Activated CD4-positive, alpha-beta T cell treated with anti-CD3 and anti-CD28 coated beads, Interleukin-2, amount 10 ng/mL, durations not matched to agents 24 days and 14 days (primary cell): ENCODE measurements at places on chromosomes 3 and 15. TPM values are rescaled to one million over a fixed set of nuclear protein-coding genes. Genes with fewer than 3 reads are reported as not detected.

The AHSG gene
- total RNA-seq: not detected in 2 replicates

The TEX55 gene
- total RNA-seq: not detected in 2 replicates

The VGLL3 gene
- not detected in 2 replicates for total RNA-seq

The AMIGO3 gene
- 0.21 TPM in 1 of 2 replicates, not detected in the other for total RNA-seq

The KCNMB2 gene
- total RNA-seq: not detected in 2 replicates

The LMAN1L gene
- total RNA-seq: 0.33 and 0.36 TPM in 2 replicates

The KY gene
- total RNA-seq: not detected in 2 replicates

The TEX9 gene
- 0.35 and 1.6 TPM in 2 replicates for total RNA-seq

The ABHD5 gene
- 19.0 and 19.5 TPM in 2 replicates for total RNA-seq

The CAMK2N2 gene
- total RNA-seq: 0.14 TPM in 2 replicates

The NDN gene
- 3.1 and 3.6 TPM in 2 replicates for total RNA-seq

GRCh38 chr3:184238246-184238818 is 8.9 kb downstream of the VWA5B2 start:
- H3K4me1 ChIP-seq: no peaks in the 10 kb centered on the region
- no peak overlapping the region for H3K27ac ChIP-seq
- H3K27me3 ChIP-seq: peaks cover 3% of the 10 kb centered on the region
- DNase-seq: no peak
- peaks cover 11% of the 10 kb centered on the region for H3K36me3 ChIP-seq

GRCh38 chr3:134084242-134084950 is 54.7 kb upstream of the SLCO2A1 start:
- no peak overlapping the region for H3K27ac ChIP-seq
- H3K4me3 ChIP-seq: no peak overlapping the region
- H3K27me3 ChIP-seq: no peaks in the 10 kb centered on the region
- no peak for DNase-seq
- H3K4me1 ChIP-seq: no peaks in the 10 kb centered on the region

DNA sequence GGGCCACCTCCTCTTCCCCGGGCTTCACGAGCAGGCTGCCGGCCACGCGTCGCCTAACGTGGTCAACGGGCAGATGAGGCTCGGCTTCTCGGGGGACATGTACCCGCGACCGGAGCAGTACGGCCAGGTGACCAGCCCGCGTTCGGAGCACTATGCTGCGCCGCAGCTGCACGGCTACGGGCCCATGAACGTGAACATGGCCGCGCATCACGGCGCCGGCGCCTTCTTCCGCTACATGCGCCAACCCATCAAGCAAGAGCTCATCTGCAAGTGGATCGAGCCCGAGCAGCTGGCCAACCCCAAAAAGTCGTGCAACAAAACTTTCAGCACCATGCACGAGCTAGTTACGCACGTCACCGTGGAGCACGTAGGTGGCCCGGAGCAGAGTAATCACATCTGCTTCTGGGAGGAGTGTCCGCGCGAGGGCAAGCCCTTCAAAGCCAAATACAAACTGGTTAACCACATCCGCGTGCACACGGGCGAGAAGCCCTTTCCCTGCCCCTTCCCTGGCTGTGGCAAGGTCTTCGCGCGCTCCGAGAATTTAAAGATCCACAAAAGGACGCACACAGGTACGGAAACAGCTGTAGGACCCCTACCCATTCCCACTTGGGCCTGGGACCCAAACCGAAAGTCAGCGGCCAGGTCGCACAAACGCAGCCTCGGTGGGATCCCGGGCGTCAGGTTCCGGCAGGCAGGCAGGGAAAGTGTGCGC is 1.5 kb downstream of the ZIC1 start:
- peak overlapping the region; percentile 71 for H3K27ac ChIP-seq
- H3K36me3 ChIP-seq: peaks cover 21% of the 10 kb centered on the region
- DNase-seq: peak; percentile 61
- H3K4me1 ChIP-seq: peaks cover 19% of the 10 kb centered on the region
- peaks cover 78% of the 10 kb centered on the region for H3K27me3 ChIP-seq

- no peaks in the 10 kb centered on the region for H3K36me3 ChIP-seq
- peaks cover 2% of the 10 kb centered on the region for H3K27me3 ChIP-seq
- H3K27ac ChIP-seq: no peak overlapping the region
These were observed 125.6 kb upstream of the ROPN1 start for GRCh38 chr3:124117486-124117885.

GRCh38 chr3:66098436-66098835 is 59.7 kb upstream of the MAGI1 start:
- no peaks in the 10 kb centered on the region for H3K4me1 ChIP-seq
- H3K27me3 ChIP-seq: peaks cover 2% of the 10 kb centered on the region
- H3K27ac ChIP-seq: no peak overlapping the region
- no peak for DNase-seq
- H3K36me3 ChIP-seq: no peaks in the 10 kb centered on the region

GRCh38 chr15:100306098-100306497 is 35.7 kb downstream of the ADAMTS17 start:
- no peak for DNase-seq
- peaks cover 4% of the 10 kb centered on the region for H3K4me1 ChIP-seq
- H3K27ac ChIP-seq: no peak overlapping the region
- peaks cover 3% of the 10 kb centered on the region for H3K27me3 ChIP-seq
- no peak overlapping the region for H3K4me3 ChIP-seq

- H3K36me3 ChIP-seq: no peaks in the 10 kb centered on the region
- H3K27ac ChIP-seq: no peak overlapping the region
- peaks cover 9% of the 10 kb centered on the region for H3K27me3 ChIP-seq
- no peak overlapping the region for H3K4me3 ChIP-seq
- no peaks in the 10 kb centered on the region for H3K4me1 ChIP-seq
These were observed 27.7 kb downstream of the C15orf39 start for GRCh38 chr15:75229191-75230015.

DNA sequence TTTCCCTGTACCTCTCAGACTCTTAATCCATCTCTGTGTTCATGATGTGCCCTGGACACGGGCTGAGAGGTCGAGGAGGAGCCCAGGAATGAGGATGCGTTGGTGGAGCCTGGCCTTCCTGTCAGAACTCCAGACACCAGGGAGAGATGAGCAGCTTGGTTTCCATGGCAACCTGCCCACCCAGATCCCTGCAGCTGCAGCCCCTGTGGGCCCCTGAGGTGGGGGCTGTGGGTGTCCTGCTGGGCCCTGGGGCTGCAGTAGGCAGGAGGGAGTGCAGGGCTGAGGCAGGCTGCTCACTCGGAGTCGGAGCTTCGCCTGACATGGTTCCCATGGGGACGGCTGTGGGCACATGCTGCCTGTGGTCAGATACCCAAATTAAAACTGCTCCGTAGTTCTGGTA is 7.7 kb upstream of the SCN10A start:
- no peak overlapping the region for H3K27ac ChIP-seq
- H3K27me3 ChIP-seq: peaks cover 2% of the 10 kb centered on the region
- DNase-seq: no peak
- H3K36me3 ChIP-seq: no peaks in the 10 kb centered on the region
- no peak overlapping the region for H3K4me3 ChIP-seq

DNA sequence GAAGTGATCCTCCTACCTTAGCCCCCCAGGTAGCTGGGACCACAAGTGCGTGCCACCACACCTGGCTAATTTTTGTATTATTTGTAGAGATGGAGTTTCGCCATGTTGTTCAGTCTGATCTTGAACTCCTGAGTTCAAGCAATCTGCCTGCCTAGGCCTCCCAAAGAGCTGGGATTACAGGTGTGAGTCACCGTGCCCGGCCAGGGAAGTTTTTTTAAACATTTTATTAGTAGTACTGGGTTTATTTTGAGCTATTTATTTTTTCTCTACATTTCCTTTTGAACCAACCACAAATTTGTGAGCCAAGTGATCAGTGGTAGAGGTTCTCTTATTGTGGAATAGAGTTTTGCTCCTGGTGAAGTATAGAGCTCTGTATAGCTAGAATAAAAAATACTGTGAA is 33.7 kb downstream of the ARMC8 start:
- peaks cover 17% of the 10 kb centered on the region for H3K4me1 ChIP-seq
- H3K27me3 ChIP-seq: no peaks in the 10 kb centered on the region
- H3K36me3 ChIP-seq: peaks cover 36% of the 10 kb centered on the region
- H3K4me3 ChIP-seq: no peak overlapping the region
- H3K27ac ChIP-seq: no peak overlapping the region

DNA sequence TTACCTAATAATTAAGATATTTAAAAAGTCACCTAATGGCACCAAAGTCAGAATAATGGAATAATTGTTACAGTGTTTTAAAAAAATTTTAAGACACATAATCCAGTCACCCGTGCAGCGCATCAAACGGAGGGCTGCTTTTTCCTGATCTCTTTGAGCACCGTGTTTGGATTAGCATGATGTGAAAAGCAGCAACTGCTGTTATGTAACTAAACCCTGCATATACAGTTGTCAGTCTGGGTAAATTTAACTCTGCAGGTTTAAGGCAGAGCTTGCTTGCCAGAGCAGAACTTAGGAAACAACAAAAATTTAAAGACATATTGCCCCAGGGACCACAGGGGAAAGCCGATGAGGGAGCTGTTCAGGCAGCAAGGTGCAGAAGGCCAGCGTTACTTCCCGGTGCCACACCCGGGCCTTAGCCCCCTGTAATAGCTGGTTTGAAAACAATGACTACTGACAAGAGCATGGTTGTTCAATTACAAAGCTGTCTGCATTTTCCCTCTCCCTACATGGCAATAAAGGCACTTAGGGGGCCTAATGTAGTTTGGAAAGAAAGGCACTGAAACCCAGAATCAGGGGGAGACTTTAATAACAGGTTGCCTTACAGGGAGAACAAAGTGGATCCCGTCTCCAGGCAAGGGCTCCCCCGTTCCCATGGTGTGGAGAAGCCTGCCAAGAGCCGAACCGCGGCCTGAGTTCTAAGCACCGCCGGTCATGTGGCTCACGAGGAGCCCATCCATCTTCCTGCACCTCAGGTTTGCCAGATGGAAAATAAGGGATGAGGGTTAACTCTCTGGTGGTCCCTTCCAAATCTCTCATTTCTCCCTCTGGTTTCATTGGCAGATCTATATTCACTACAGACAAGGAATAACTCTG is 32.2 kb downstream of the RORA start:
- H3K4me3 ChIP-seq: no peak overlapping the region
- DNase-seq: no peak
- peaks cover 25% of the 10 kb centered on the region for H3K27me3 ChIP-seq

- H3K27ac ChIP-seq: no peak overlapping the region
- H3K36me3 ChIP-seq: no peaks in the 10 kb centered on the region
- DNase-seq: no peak
- peaks cover 9% of the 10 kb centered on the region for H3K27me3 ChIP-seq
These were observed 120.4 kb downstream of the P3H2 start for GRCh38 chr3:190000187-190000860.

DNA sequence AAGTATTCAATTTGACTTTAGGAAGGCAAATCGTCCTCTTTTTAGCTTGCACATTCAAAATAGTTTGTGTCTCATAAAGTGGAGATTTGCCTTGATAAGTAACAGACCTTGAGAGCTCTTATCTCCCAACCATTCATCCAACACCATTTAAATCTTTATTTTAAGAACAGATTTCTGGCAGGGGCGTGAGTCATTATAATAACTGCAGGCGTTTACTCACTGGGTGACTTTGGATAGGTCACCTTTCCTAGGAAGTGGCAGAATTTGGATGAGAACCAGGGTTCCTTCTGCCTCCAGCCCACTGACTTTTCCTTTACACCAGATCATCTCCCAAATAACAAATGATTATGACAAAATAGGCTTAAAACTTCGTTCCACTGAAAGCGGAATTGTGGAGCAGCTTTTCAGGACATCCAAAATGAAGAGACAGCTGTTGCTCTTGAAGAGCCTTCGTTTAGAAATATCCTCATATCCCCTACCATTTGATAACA is 5.0 kb downstream of the LMCD1 start:
- no peak for DNase-seq
- H3K4me3 ChIP-seq: no peak overlapping the region
- H3K4me1 ChIP-seq: peaks cover 2% of the 10 kb centered on the region
- no peaks in the 10 kb centered on the region for H3K36me3 ChIP-seq

DNA sequence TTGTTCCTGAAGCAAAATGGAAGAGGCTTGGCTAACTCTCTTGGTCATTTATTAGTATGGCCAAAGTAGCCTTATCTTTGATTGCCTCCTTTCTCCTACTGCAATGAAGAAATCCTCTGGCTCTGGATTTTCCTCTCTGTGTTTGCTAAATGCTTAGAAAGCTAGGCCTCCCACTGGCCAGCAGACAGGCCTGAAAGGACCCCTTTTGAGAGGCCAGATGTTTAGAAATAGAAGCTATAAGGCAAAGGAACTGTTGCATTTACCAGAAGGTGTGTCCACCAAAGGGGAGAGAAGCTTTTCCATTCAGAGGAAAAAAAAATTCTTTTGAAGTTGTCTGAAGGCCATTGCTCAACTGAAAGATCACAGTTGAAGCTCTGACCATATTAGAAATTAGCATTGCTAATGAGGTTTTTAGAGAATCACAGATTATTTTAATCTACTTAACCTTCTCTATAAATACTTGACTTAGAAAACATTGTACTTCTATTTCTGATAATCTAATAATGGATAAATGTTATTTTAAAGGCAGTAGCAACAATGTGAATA is 160.8 kb downstream of the SYNPR start:
- DNase-seq: no peak
- H3K4me3 ChIP-seq: no peak overlapping the region
- H3K27ac ChIP-seq: no peak overlapping the region
- no peaks in the 10 kb centered on the region for H3K27me3 ChIP-seq
- H3K4me1 ChIP-seq: no peaks in the 10 kb centered on the region

- DNase-seq: no peak
- H3K27me3 ChIP-seq: no peaks in the 10 kb centered on the region
- peaks cover 30% of the 10 kb centered on the region for H3K36me3 ChIP-seq
- no peak overlapping the region for H3K4me3 ChIP-seq
- H3K27ac ChIP-seq: no peak overlapping the region
- peaks cover 4% of the 10 kb centered on the region for H3K4me1 ChIP-seq
These were observed 20.9 kb downstream of the ACAD11 start for GRCh38 chr3:132638706-132639105.

- H3K27me3 ChIP-seq: no peaks in the 10 kb centered on the region
- DNase-seq: no peak
- peaks cover 10% of the 10 kb centered on the region for H3K36me3 ChIP-seq
- no peaks in the 10 kb centered on the region for H3K4me1 ChIP-seq
- no peak overlapping the region for H3K4me3 ChIP-seq
- no peak overlapping the region for H3K27ac ChIP-seq
These were observed 9.2 kb upstream of the GRK7 start for GRCh38 chr3:141754032-141754431.

DNA sequence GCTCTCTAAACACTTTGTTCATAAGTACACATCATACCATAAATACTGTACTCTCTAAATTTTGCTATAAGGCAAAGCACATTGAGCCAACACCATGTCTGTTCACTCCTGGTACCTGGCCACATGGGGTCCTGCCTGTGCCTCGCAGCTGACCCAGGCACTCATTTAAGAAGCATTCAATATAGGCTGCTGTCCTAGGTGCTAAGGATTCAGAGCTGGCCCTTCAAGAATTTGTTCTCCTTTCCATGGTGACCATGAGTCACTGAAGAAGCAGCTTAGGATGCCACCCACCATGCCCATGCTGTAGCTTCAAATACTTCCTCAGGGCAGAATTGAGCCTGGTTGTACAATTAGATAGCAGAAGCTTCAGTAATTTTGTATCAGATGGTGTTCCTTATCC is 119.2 kb upstream of the ZBED2 start:
- peaks cover 31% of the 10 kb centered on the region for H3K36me3 ChIP-seq
- H3K4me3 ChIP-seq: no peak overlapping the region
- H3K27me3 ChIP-seq: no peaks in the 10 kb centered on the region
- no peak for DNase-seq
- no peak overlapping the region for H3K27ac ChIP-seq

GRCh38 chr3:17707813-17708543 is 34.5 kb downstream of the TBC1D5 start:
- no peaks in the 10 kb centered on the region for H3K27me3 ChIP-seq
- H3K4me3 ChIP-seq: no peak overlapping the region
- no peak overlapping the region for H3K27ac ChIP-seq
- DNase-seq: no peak
